Right lobe of liver (tissue), 6 donors: ENCODE measurements at places on chromosomes 2 and 18. TPM values are rescaled to one million over a fixed set of nuclear protein-coding genes. Genes with fewer than 3 reads are reported as not detected.

DNA sequence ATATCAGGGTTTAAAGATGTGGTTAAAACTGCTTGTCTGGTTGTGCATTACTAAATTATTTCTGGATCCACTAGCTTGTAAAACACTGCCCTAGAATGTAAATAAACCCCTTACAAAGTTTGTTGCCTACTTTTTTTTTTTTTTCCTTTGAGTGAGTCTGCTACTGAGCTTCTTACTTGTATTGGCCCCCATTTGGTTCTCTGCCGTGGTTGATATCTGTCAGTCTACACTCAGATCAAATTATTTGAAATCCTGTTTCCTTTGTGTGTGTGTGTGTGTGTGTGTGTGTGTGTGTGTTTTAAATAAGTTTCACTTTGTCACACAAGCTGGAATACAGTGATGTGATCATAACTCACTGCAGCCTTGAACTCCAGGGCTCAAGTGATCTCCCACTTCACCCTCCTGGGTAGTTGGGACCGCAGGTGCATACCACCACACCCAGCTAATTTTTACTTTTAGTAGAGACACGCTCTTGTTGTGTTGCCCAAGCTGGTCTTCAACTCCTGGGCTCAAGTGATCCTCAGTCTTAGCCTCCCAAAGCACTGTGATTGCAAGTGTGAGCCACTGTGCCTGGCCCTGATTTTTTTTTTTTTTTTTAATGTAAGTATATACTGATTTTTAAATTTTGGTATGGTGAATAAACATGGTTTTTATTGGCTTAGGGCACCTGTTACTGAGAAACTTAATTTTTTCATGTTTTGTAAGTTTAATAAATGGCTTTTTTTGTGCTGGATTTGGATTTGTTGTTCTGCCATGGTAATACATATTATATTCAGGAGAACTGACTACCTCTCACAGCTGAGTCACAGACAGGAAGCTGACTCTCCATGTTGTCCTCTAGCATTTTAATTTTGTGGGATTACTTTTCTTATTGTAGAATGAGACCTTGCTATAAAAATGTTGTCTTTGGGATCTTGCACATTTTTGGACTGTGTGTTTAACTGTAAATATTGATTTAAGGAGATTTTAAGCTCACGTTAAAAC lies 48.5 kb downstream of the MAP4K4 start:
- H3K27ac ChIP-seq, result peak overlapping the region; percentile 47
- H3K36me3 ChIP-seq, result no peaks in the 10 kb centered on the region
- no peak for DNase-seq
- no peaks in the 10 kb centered on the region for H3K4me1 ChIP-seq
- H3K4me3 ChIP-seq, result no peak overlapping the region
- H3K27me3 ChIP-seq, result no peaks in the 10 kb centered on the region

GRCh38 chr2:119494163-119494790 lies 30.0 kb downstream of the SCTR start:
- H3K4me3 ChIP-seq, result no peak overlapping the region
- no peaks in the 10 kb centered on the region for H3K27me3 ChIP-seq
- peaks cover 18% of the 10 kb centered on the region for H3K4me1 ChIP-seq
- no peaks in the 10 kb centered on the region for H3K36me3 ChIP-seq
- H3K27ac ChIP-seq, result no peak overlapping the region

DNA sequence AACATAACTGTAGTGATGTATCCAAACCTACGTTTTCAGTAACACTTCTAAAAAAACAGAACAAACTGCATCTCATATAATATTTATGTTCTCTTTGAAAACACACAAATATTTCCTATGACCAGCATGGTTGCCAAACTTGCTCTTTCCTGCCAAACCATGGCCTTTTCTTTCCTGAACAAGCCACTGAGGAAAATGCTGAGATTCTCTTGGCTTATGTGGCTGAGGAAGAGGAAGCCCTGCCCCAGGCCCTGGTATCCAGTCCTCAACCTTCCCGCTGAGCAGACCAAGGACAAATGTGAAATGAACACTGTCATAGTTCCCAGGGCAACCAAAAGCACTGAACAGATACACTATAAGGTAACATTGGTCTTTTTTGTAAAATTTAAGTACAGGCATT lies 35.9 kb upstream of the NARS1 start:
- no peaks in the 10 kb centered on the region for H3K4me1 ChIP-seq
- no peaks in the 10 kb centered on the region for H3K27me3 ChIP-seq
- no peak overlapping the region for H3K27ac ChIP-seq
- no peak for DNase-seq

DNA sequence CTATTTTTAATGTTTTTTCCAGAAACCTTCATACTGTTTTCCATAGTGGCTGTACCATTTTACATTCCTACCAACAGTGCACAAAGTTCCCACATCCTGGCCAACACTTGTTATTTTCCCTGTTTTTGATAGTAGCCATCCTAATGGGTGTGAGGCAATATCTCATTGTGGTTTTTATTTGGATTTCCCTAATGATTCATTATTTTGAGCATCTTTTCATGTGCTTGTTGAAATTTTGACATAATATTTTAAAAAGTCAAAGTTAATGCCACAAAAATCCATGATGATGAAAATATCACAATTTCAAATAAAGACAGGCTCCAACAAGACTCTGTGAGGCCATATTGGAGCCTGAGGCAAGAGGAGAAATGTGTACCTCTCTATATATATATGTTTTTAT lies 50.2 kb downstream of the VWA3B start:
- no peaks in the 10 kb centered on the region for H3K27me3 ChIP-seq
- no peak overlapping the region for H3K4me3 ChIP-seq
- H3K36me3 ChIP-seq, result no peaks in the 10 kb centered on the region
- no peak overlapping the region for H3K27ac ChIP-seq
- H3K4me1 ChIP-seq, result no peaks in the 10 kb centered on the region
- no peak for DNase-seq

- H3K36me3 ChIP-seq, result no peaks in the 10 kb centered on the region
- H3K27ac ChIP-seq, result no peak overlapping the region
- no peak for DNase-seq
- H3K4me3 ChIP-seq, result no peak overlapping the region
Measured at GRCh38 chr2:59168766-59169165, 927.6 kb upstream of the FANCL start.

Gene DNAJC5G
- total RNA-seq, result not detected

GRCh38 chr2:78999406-78999805 lies 26.1 kb upstream of the REG3G start:
- H3K36me3 ChIP-seq, result no peaks in the 10 kb centered on the region
- H3K27me3 ChIP-seq, result no peaks in the 10 kb centered on the region
- H3K4me1 ChIP-seq, result no peaks in the 10 kb centered on the region
- no peak overlapping the region for H3K27ac ChIP-seq
- H3K4me3 ChIP-seq, result no peak overlapping the region
- no peak for DNase-seq

- no peaks in the 10 kb centered on the region for H3K4me1 ChIP-seq
- no peak overlapping the region for H3K27ac ChIP-seq
- H3K27me3 ChIP-seq, result no peaks in the 10 kb centered on the region
- no peak overlapping the region for H3K4me3 ChIP-seq
- no peaks in the 10 kb centered on the region for H3K36me3 ChIP-seq
- DNase-seq, result no peak
Measured at GRCh38 chr18:55166260-55166598, 207.0 kb upstream of the CCDC68 start.

Gene RND3
- total RNA-seq, result 70.5 TPM

Gene C2orf92
- total RNA-seq, result 4.2 TPM

DNA sequence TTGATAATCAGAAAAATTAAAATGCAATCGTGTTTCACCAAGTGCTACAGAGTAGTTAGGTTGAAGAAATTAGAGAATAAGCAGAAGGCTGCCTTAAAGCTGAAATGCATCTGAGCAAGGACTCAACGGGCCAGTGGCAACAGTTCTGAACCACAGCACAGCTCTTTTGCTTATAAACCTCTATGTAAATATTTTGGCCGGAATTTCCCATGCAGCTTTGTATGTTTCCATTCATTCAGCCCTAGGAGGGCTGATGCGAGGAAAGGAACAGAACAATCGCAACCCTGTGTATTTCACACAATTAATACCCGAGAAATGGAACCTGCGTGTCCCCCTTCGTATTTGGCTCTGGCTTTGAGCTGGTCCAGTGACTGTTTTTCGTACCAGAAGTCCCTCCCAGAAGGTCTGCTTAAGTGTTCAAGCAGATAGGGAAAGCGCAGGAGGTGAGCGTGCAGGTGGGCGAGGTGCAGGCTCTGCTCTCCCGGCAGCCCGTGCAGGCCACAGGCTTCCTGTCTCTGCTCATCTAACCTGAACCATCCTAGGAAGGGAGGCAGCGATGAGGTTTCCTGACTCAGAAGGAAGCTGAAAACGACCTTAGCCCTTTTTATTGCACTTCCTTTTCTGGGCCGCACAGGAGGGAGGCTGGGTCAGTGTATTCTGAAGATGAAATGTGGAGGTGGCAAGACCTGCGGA lies 67.3 kb downstream of the ASB1 start:
- DNase-seq, result no peak
- H3K4me1 ChIP-seq, result no peaks in the 10 kb centered on the region
- no peaks in the 10 kb centered on the region for H3K27me3 ChIP-seq
- no peak overlapping the region for H3K27ac ChIP-seq
- no peak overlapping the region for H3K4me3 ChIP-seq
- no peaks in the 10 kb centered on the region for H3K36me3 ChIP-seq

GRCh38 chr2:219957820-219958219 lies 330.4 kb downstream of the SLC4A3 start:
- DNase-seq, result no peak
- H3K36me3 ChIP-seq, result no peaks in the 10 kb centered on the region
- no peak overlapping the region for H3K27ac ChIP-seq
- no peaks in the 10 kb centered on the region for H3K4me1 ChIP-seq

DNA sequence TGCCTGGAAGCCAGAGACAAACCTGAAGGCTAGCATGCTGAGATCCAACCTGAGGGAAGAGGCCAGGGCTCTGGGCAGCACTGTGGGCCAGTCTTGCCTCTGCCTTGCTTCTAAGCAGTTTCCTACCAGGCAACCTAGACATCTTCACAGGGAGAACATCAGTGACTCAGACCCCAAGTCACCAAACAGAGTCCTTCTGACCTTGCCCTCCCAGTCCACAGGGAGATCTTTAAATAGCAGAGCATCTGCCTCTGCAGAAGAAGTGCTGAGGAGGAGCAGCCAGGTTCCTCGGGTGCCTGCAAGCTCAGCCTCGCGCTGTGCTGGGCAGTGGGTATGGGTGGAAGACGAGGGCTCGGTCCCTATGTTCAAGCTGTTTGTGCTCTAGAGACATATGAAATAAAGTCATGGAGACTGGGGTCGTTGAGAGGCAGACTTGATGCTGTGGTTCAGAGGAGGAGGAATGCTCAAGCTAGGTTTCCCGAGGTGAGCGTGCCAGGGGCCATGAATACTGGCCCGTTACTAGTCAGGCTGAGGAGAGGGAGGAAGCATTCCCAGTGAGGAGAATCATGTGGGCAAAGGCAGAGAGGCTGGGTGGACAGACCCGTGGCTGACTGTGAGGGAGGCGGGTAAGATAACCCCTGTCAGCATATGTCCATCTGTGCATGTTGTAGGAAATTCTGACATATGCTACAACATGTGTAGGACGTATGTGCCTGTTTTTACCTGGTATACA lies 66.5 kb downstream of the BOLA3 start:
- no peaks in the 10 kb centered on the region for H3K4me1 ChIP-seq
- no peaks in the 10 kb centered on the region for H3K36me3 ChIP-seq
- no peak for DNase-seq
- H3K27me3 ChIP-seq, result no peaks in the 10 kb centered on the region

Gene GRB14
- 23.8 TPM for total RNA-seq

- DNase-seq, result no peak
- no peak overlapping the region for H3K27ac ChIP-seq
- H3K4me1 ChIP-seq, result no peaks in the 10 kb centered on the region
- no peaks in the 10 kb centered on the region for H3K36me3 ChIP-seq
- H3K27me3 ChIP-seq, result no peaks in the 10 kb centered on the region
- no peak overlapping the region for H3K4me3 ChIP-seq
Measured at GRCh38 chr2:167749016-167749415, 498.4 kb downstream of the STK39 start.

GRCh38 chr2:182038576-182038975 lies 52.9 kb downstream of the PPP1R1C start:
- no peaks in the 10 kb centered on the region for H3K27me3 ChIP-seq
- no peak overlapping the region for H3K4me3 ChIP-seq
- no peaks in the 10 kb centered on the region for H3K36me3 ChIP-seq
- no peaks in the 10 kb centered on the region for H3K4me1 ChIP-seq
- H3K27ac ChIP-seq, result no peak overlapping the region

DNA sequence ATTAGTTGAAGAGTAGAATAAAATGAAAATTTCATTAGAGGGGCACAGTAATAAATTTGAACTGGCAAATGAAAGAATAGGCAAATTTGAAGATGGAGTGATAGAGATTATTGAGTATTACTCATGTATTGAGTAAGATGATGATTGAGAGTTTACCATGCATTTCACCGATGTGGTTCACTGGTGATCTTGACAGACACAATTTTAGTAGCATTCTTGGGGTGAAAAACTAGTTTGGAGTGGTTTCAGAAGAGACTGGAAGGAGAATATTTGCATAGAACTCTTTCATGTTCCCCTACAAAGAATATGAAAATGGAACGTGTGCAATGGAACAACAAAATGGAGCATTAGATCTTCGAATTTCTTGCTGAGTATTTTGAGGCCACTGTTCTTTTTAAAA lies 121.4 kb downstream of the ASXL3 start:
- H3K36me3 ChIP-seq, result no peaks in the 10 kb centered on the region
- DNase-seq, result no peak
- H3K27me3 ChIP-seq, result no peaks in the 10 kb centered on the region
- H3K4me1 ChIP-seq, result peaks cover 17% of the 10 kb centered on the region
- H3K4me3 ChIP-seq, result no peak overlapping the region
- no peak overlapping the region for H3K27ac ChIP-seq

DNA sequence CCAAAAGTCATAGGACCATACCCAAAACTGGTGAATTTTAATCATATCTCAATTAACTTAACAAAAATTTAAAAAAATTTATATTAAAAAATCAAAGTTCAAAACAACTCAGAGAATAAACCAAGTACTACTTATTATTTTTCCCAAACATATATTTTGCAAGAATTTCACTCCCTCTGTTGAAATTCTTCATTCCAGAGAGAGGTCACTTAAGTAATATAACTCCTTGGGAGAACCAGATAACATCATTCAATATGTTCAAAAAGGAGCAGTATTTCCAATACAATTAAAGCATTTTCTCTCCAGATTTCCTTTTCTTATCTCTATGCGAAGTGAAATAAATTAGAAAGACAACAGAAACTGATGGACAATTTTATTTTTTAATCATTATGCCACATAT lies 165.9 kb upstream of the RND3 start:
- H3K36me3 ChIP-seq, result no peaks in the 10 kb centered on the region
- no peaks in the 10 kb centered on the region for H3K27me3 ChIP-seq
- no peak overlapping the region for H3K4me3 ChIP-seq
- H3K27ac ChIP-seq, result no peak overlapping the region
- DNase-seq, result no peak
- H3K4me1 ChIP-seq, result no peaks in the 10 kb centered on the region

Gene MC4R
- not detected for total RNA-seq

- no peak overlapping the region for H3K4me3 ChIP-seq
- no peak for DNase-seq
- H3K4me1 ChIP-seq, result no peaks in the 10 kb centered on the region
- no peak overlapping the region for H3K27ac ChIP-seq
Measured at GRCh38 chr2:15789381-15790062, 150.8 kb upstream of the MYCN start.
